Naive thymus-derived CD4-positive, alpha-beta T cell (primary cell): ENCODE measurements at places on chromosomes 13 and 19.

DNA sequence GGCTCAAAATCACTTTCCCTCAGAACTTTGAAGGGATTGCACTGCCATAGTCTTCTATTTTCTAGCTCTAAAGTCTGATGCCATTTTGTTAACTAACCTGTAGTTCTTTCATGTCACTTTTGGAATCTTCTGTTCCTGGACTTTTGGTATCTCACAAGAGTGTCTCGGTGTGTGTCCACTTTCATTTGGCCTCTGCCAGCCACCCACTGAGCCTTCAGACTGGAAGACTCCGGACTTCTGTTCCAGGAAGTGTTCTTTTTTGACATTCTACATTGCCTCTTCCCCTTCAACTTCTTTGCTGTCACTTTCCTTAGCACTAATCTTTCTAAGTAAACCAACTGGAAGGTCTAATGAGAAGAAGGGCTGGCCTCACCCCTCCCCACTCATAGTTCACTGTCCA lies 25.0 kb upstream of the LAMP1 start:
- no peak for DNase-seq

GRCh38 chr13:75480671-75481175 lies 1.2 kb downstream of the TBC1D4 start:
- peak; percentile 11 for DNase-seq

DNA sequence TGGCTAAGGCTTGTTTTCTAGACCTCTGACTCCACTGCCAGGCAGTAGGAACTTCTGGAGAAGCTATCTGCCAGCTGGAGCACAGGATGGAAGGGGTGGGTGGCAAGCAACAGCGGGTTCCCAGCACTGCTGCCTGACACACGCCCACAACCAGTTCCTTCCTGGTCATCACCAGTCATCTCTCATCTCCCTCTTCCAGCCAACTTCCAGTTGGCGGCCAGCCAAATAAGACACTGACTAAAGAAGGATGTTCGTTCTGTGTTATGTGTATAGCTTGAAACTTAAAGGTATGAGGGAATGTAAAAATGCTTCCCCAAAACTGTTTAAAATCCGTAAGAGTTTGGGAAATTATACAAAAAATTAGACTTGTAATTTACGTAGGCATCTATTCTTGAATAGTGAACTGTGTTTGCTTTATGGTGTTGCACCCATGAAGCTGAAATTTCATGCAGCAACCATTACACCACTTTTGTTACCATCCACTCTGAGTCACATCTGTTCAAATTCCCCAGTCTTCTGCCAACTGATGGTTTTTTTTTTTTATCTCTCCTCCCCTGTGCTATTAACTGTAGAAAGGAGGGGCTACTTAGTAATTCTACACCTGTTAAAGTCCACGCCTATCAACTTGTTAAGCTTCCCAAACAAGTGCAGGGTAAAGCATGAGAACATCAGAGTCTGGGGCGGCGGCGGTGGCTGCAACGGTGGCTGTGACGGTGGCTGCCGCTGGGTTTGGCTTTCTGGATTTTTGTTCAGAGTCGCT lies 86.2 kb upstream of the FRY start:
- no peak for DNase-seq

DNA sequence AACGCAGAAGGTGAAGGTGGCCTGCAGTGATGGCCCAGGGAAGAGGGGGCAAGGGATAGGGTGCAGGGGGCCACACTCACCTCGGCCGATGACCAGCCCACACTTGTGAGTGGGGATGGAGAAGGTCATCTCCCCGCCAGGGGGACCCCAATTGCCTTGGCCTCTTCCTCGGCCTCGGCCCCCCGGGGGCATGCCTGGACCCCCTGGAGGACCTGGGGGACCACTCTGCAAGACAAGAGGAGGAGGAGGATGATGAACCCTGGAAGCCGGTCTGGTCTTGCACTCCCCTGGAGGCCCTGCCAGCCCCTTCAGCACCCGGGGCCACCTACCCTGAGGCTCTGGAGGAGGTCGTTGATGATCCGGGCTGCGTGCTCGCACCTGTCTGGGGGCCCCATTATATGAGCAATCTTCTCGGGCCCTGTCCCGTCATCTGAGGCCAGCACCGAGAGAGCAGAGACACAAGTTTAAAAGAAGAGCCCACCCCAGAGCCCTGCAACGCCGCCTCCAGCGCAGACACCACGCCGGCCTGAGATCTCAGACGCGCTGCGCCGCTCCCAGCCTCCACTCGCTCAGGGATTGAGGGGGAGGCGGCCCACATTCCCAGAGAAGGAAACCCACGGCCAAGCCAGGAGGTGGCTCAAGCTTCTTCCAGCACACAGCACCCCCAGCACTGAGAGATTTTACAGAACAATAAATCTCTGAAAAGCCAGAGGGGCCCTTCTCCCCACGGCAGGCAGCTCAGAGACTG lies 7.8 kb downstream of the KHSRP start:
- no peak for DNase-seq

DNA sequence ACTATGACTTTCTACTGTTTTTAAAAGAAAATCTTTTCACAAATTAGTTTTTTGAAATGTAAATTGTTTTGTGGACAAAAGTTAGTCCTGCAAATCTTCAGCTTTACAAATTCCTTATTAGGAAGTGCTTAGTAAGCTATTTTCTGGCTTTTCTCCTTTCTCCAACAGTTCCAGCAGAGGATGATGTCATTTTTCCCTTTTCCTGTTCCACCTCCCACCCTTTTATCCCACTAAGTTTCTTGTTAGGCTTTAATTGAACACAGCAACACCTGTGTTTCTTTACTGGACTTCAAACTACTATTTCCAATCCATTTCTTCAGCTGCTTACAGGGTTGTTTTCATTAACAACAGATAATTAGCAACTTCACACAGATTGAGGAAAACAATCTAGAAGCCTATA lies 389.2 kb downstream of the NDFIP2 start:
- no peak for DNase-seq
